Stimulated activated CD4-positive, alpha-beta T cell treated with anti-CD3 and anti-CD28 coated beads, Interleukin-1b, Interleukin-23, amount 100 ng/mL, for 48 hours (primary cell): ENCODE measurements at places on chromosomes 3 and 15.

- no peak for DNase-seq
These were observed 357.9 kb upstream of the KCNH8 start for GRCh38 chr3:18790384-18790783.

DNA sequence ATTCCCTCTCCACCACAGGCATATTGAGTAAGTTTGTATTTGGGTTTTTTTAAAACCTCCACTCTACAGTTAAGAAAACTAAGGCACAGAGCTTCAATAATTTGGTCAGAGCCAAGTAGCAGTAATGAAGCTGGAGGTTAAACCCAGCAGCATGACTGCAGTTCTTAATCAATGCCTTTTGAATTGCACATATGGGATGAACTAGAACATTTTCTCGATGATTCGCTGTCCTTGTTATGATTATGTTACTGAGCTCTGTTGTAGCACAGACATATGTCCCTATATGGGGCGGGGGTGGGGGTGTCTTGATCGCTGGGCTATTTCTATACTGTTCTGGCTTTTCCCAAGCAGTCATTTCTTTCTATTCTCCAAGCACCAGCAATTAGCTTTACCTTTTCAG lies 1.6 kb upstream of the CCR5 start:
- no peak for DNase-seq

DNA sequence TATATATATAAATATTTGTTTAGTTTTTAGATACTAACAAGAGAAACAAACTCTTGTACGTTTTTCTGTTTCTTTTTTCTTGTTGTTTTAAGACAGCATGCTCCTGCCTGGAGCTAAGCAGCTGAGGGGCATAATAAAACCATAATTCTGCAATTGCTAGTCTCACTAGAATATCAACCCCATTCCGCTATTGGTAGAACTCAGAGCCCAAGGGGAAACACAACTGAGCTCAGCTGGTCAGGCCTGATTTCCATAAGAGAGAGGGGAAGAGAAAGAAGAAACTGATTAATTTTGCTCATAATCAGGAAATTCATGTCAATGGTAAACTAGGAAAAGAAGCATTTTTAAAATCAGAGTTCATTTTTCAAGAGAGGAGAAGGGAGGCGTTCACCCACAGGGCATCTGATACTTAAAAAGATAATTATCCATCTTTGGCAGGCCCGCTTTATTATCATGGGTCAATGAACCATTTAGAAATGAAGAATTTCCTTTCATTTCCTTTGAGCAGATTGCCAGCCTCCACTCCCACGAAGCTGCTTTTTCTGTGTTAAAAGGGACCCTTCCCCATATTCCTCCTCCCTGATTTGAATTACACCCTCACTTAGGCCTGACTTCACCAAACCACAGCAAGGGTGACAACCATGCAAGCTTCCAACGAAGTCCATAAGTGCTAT lies 965.3 kb upstream of the CFAP20DC start:
- no peak for DNase-seq

DNA sequence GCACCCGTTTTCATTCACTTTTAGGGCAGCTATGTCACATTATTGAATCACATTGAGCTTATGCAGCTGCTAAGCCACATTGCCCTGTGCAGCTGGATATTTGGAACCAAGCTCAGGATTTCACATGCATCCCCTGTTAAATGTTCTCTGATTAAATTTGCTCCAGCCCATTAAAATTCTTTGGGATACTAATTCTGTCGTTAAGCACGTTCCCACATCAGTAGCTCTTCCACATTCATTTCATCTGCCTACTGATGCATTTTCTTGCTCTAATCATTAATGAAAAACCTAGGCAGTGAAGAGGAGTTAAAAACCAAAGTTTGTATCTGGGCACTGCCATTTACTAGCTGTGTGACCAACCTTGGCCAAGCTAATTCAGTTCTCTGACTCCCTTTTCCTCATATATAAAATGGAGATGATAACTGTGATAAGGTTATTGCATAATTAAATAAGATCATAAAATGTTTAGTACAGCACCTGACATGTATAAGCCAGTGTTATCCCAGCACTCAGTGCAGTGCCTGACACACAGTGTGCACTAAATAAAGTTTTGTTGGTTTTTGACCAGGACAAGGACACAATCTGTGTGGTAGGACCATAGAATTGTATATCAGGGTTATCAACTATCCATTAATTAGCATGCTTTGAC lies 222.2 kb upstream of the ATP11B start:
- no peak for DNase-seq

DNA sequence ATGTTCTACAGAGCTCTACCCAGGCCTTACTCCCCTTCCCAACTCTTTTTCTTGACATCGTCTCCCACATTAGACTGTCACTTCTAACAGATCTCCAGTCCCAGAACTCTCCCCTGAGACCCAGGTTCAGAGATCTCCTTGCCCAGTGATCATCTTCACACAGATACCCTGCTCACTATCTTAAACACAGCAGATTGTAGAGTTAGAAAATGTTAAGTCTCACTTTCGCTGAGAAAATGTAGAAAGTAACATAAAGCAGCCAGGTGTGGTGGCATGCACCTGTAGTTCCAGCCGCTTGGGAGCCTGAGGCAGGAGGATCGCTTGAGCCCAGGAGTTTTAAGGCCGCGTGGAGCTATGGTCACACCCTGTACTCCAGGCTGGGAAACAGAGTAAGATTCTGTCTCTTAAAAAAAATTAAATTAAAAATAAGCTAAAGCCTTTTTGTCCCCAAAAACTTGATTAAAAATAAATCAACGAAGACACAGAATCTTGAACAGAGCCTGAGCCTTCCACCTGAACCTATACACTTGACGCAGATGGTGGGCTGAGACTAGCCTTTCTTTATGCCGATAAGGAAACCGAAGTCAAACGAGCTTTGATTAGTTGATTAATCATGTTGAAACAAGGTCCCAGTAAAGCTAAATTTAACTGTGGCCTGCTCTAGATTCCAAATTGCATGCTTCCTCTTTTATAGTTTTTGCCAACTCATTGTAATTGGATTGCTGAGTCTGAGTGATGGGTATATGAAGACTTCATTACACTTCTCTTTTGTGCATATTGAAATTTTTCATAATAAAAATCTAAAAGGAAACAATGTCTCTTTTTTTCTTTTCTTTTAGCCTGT lies 31.3 kb upstream of the BLM start:
- no peak for DNase-seq

DNA sequence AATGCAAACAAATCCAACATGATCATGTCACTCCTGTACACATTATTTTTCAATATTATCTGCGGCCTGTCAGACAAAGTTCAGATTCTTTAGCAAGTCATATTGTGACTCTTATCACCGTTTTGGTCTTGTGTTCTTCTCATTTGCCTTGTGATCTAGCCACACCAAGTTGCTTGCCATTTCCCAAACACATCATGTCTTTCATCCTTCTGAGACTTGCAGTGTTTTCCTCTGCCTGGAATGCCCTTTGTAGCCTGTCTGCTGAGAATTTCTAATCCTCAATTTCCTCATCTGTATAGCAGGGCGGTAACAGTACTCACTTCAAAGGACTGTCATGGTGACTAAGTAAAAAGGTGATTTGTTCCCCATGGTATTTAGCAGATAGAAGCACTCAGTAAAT lies 135.0 kb downstream of the GREM1 start:
- no peak for DNase-seq

GRCh38 chr3:15172806-15173205 lies 33.2 kb upstream of the CAPN7 start:
- no peak for DNase-seq

DNA sequence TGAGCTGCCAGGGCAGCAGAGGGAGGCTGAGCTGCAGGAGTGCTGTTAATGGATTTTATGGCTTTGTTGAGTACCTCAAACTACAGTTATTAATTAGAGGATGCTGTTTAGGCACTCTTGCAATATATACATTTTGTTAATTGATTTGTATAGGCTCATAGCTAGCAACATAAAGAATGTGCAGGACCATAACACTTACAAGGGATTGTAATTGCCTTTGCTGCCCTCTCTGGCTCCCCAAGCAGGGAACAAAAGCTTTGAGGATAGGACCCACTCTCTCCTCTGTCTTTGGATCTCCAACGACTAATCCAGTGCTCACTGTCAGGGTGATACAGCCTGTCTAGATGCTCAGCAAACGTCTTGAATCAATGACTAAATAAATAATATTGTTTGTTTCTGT lies 1.2 kb upstream of the CLSTN2 start:
- no peak for DNase-seq

DNA sequence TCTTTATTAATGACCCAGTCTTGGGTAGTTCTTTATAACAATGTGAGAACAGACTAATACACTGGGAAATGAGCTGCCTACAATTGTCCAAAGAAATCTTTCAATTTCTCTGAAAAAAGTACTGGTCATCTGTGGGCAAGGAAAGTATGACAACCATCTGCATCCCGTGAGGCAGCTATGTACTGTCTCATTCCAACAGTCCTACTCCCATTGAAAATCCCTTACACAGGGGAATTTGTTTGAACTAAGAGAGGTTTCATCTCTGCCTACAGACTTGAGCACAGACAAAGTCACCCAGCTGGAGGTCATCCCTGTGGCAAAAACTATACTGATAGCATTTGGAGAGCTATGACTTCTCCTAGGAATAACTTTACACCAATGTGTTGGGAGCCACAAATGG lies 27.1 kb downstream of the SHC4 start:
- DNase-seq: no peak

- DNase-seq: no peak
These were observed 426.0 kb upstream of the RARB start for GRCh38 chr3:25002052-25002451.

DNA sequence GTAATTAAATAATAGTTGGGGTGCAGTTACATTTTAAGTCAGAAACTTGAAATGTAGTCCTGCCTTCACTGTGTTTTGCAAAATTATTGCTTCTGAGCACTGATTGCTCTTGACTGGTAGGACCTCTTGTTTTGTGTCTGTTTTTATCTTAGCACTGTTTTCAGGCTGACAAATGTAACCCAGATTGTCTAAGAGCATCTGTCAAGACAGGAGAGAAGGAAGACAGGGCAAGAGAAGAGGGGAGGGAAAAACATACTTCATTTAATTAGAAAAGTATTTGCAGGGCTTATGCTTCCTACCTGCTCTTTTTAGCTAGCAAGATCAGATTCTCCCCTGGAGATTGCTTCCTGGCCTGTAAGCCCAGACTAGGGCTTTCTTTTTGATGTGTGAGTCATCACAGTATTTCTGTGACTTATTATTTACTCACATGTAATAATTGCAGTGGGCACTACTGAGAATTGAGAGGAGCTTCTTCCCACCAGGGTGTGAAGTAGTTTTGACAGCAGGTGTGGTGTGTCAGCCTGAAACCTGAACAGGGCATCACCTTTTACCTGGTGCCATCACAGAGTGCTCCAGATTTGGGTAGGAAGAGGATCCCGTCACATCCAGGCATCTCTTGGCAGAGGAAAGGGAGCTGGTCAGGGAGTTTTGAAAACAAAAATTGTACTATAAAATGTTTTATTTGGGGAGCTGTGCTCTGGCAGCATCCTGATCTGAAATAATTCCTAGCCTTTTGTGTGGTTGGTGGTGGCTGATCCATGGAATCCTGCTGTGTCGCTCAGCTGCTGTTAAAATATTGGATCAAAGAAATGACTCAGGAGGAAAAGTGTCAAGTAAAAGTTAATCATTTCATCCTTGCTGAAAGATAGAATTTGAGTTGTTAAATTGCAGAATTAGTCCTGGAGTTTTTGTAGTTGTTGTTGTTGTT lies 98.2 kb downstream of the TMEM108 start:
- DNase-seq: no peak

- DNase-seq: no peak
These were observed 210.8 kb downstream of the STT3B start for GRCh38 chr3:31743331-31744089.

DNA sequence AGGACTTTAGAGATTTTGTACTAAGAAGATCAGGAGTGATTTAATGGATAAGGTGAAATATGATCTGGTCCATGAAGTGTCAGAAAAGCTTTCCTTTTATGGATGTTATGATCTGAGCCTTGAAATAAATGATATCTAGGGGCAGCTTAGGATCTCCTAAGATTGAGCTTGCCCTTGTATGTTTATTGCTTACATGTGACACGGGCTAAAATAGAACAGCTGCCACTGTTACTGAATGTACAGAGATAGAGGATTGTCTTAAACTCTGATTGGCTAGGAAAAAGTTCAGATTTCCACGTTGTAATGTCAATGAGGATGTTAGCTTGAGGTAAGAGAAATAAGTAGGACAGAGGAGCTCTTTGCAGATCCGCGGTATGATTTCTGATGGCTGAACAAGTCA lies 8.8 kb downstream of the FYTTD1 start:
- DNase-seq: no peak

DNA sequence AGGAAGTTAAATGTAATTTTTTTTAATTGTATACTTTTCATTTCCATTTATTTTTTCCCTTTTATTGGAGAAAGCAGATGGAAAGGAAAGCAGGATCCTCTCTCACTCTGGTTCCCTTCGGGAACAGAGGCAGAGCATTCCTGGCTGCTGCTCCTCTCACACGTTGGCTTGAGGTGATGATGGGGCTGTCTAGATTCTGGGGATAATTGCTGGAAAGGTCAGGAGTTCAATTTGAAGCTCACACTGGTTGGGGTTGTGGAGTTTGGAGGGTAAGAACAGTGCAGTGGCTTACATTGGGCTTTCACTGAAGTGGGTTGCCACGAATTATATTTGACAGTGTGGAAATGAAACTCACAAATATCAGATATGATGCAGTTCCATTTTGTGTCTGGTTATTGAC lies 57.6 kb downstream of the RARB start:
- DNase-seq: no peak

- no peak for DNase-seq
These were observed 8.6 kb downstream of the VPS8 start for GRCh38 chr3:184820525-184820924.

DNA sequence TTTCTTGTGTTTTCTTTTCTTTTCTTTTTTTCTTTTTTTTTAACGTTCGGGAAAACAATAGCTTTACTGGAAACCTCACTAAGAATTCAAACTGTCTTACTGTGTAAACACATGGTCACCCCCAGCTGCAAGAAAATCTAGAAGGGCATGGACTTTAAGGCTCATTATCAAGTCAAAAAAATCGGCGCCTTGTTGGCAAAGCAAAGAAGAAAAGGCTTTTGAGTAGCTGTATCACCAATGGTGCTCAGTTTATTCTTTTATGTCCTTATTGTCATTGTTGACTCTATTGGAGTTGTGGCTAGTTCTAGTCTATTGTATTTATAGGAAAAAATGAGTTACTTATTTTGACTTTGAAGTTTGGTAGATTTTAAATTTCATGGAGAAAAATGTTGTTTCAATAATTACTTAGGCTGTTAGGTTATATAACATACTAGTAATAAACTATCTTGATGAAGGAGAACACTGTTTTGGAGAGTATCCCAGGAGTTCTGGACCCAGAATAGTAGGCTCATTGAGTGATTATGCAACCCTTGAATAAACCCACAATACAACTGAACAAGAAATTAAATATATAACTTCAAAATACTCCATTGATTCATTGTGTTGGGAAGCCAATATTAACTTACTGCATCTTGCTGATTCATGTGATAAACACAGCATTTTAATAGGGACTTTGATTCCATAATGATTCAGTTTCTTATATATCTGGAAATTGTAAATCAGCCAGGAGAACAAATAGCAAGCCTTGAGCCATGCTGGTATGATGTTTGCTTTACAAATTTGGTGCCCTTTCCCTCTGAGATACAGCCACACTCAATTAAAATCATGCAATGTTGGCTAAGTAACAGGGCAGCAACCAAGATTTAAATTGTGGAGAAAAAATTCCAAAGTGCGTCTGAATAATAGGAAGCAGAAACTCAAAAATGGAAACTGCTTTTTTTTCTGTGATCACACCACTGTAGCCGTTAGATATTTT lies 27.8 kb upstream of the GOLIM4 start:
- no peak for DNase-seq
